ENCODE measurements at places on chromosomes 5 and 9.

DNA sequence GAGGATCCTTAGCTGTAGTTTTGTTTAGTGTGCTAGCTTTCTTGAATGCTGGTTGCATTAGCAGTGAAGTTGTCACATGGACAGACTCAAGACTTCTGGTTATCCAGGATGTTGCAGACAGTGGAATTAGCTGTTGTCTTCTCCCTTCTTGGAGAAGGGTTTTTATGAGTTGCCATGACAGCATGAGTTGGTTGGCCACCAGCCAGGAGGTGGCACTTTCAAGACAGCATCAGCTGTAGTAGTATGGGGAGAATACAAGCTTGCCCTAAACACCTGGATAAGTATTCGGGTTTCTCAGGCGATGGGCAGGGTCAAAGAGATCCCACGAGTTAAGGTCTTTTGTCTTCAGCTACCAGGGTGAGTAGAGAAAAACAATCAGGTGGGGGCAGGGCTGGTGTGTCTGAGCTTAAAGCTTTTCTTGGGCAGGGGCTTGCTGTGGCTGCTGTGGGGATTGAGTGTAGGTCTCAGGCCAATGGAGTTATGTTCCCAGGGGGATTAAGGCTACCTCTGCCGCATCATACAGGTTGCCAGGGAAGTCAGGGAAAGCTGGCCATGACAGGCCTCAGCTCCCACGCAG, 7.7 kb upstream of the C5orf47 start:
- DNase-seq = no peak

DNA sequence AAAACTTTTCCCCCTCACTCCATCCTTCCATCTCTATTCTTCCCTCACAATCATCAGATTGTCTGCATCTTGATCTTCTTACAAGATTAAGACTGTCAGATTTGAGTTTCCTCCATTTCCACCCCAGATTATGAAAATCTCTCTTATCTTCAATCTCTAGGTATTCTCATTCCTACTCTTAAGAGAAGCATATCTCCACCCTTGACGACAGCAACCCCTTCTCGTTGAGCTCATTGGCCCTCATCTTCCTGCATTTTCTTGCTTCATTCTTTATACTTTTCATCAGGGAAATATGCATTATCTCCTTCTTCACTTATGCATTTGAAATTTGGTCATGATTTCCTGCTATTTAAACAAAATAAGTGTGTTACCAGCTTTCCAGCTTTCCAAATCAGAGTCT, 301.3 kb downstream of the DNAH5 start:
- no peak for DNase-seq

GRCh38 chr5:34474573-34475021, 181.5 kb upstream of the RAI14 start:
- no peak for DNase-seq

GRCh38 chr9:15221746-15222145, 85.3 kb downstream of the TTC39B start:
- no peak for DNase-seq

GRCh38 chr9:134928436-134929192, 10.9 kb upstream of the FCN1 start:
- DNase-seq = no peak

DNA sequence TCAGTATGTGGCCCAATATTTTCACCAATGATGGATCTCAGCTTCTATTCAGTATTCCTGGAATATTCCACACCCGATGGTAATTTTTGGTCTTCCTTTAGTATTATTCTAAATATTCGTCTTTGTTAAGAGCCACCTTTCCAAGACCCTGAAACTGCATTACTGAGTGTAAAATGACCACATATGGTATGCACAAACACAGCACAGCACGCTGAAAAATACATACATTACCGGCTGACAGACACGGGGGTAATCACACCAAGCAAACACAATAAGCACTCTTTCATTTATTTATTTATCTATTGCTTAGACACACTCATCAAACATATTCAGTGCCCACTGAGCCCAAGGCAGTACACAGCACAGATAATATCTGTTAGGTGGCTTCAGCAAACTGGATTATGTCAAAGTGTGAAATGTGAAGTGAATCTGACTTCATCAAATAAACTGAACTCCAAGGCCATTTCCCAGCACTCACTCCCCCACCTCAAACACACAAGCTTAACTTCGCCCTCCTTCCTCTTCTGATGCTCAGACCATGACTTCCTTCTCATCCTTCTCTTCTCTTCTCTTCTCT, 1637.8 kb upstream of the C9orf72 start:
- no peak for DNase-seq

DNA sequence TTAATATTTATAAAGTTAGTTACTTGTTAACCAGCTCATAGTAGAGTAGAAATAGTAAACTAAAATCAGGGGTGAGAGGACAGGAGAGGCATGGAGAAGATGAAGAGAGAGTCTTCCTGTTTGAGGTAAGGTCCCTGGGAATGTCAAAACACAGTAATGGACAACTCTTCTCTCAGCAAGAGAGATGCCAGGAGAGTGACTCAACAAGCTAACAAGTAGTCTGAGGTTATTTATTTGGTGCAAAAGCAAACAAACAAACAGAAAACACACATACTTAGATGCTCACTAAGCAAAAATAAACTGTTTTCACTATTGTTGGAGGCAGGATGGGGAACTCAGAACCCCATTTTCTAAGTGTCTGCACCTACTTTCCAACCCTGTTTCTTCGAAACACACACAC, 333.2 kb upstream of the RFX3 start:
- DNase-seq = no peak

DNA sequence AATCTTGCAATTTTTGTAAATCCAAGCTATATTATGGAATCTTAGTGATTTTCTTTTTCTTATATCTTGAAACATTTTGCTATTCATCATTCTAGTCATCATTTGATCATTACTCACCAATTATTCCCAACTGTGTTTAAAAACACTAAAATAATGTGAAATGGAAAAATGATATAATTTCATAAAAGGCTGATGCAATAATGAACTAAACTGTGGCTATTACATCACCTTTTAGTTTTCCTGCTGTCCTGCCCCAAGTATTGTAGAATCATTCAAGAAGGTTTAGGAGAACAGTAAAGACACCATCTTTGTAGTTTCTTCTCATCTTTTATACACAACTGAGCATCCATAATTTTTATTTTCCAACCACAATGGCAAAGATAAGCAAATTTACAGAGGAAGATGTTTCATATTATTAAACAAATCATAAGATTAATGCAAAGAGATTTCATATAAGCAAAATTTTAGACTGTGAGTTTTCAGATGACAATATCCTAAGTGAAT, 431.0 kb upstream of the SLC30A5 start:
- no peak for DNase-seq

DNA sequence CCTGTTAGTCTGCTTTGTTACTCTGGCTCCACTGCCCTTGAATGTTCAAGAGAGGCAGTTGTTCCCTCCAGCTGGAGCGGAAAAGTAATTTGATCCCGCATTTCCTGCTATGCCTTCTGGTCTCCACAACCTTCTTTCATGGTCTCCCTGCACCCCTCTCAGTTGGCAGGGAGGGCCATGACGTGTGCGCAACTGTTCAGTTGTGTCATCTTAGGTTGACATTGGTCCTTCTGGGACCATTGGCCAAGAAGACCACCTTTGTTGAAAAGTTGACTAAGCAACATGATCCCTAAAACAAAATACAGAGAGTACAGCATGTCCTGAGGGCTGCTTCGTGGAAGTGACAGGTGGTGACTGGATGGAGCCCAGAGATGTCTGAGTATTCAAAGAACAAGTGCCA, 192.5 kb upstream of the TUT7 start:
- peak; percentile 77 for DNase-seq

- DNase-seq = no peak
These were observed 122.8 kb downstream of the KIF4B start for GRCh38 chr5:155136216-155136850.

DNA sequence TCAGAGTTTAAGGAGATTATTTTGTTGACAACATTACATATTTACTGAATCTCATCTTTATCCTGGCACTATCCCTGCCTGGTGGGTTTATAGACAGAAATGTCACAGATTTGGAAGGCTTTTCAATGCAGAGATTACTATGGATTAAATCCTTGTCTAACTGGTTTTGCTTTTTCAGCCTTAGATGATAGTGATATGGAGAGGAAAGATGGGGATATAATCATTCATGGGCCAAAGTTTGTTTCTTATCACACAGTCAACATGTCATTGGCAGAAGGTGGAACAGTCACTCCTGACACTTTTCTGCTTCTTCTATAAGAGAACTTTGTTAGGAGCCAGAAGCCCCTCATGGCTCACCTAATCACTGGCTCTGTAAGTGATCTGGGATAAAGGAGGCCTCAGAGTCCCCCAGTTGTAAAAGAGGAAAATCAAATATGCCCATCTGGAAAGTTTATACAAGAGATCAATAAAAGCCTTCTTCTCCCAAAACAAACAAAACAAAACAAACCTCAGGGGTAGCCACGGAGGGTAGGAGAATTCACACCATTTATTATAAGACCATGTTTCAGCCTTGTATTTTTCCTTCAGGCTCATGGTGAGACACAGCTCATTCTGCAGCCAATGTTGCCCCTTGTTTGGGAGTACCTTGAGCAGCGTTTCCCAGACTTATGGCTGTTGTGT, 101.2 kb downstream of the PCSK1 start:
- DNase-seq = no peak

DNA sequence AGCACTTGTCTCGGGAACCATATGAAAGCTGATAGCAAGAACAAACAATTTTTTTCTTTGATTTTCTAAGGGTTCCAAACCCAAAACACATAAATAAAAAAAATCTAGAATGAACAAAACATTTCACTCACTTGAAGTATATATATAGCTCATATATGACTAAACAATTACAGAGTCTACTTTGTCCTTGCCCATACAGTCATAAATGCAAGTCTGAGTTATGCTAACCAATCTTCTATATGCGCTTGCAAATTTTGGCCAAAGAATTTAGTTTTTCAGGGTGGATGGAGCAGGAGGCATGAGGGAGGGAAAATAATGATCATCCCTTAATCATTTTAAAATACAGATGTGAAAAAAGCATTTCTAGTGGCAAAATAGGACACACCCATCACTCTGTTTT, 370.1 kb downstream of the BNC2 start:
- no peak for DNase-seq

DNA sequence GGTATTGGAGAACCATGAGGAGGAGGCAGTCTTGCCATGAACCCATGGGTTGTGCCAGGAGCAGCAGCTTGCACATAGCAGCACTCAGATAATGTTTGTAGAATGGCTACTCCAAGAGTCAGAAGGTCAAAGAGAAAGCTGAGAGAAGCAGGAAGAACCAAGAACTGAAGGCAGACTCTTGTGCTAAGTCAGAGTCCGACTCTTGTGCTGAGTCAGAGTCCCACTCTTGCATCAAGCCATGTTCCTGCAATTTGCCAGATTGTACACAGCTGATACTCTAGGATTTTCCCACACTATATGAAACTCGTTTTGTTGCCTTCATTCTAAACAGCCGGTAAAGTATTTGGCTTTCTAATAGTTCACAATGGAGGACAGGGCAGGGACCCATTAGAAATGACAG, 26.2 kb upstream of the HSPA9 start:
- DNase-seq = no peak

- no peak for DNase-seq
These were observed 1.1 kb upstream of the CNTFR start for GRCh38 chr9:34590381-34591247.

DNA sequence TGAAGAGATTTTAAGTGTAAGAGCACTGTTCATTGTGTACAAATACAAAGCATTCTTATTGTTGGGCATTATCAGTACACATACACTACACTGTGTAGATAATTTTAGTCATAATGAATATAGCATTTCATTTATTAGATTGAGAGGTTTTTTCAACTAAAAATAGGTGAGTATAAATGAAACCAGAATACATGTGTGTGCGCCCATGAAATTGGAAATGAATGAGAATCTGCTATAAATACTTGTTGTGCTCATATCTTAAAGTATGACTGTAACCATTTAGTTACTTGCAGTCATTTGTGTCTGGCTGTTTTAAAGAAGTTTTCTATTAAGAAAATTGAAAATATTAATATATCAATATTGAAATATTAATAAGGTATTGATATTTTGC, 189.0 kb upstream of the MEF2C start:
- DNase-seq = no peak

DNA sequence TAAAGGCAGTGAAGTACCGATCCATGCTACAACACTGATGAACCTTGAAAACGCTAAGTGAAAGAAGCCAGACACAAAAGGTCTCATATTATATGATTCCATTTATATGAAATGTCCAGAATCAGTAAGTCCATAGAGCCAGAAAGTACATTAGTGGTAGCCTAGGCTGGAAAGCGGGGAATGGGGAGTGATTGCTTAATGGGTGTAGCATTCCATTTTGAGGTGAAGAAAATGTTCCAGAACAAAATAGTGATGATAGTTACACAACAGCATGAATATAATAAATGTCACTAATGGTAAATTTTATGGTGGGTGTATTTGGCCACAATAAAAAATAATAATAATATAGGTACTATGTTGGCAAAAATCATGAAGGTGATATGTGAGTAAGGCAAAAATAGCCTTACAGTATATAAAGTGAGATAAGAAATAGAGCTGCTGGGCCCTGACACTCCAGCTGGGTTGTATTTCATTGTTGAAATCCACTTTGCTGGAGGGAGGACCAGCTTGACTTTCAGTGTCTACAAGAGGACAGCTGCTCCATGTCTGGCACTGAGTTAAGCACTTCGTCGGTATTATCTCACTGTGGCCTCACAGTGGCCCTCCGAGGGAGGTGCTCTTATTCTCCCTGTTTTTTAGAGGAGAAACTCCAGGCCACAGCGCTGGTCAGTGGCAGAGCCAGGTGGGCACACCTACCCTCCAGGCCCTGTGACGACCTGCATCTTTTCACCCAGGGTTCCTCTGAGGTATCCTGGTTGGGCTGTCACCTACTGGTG, 22.4 kb upstream of the ANGPTL2 start:
- no peak for DNase-seq

- no peak for DNase-seq
These were observed 272.7 kb downstream of the FAM114A2 start for GRCh38 chr5:153765987-153766386.

Measured in left forelimb (tissue), 1 donor.